ENCODE measurements at places on chromosomes 2 and 18.

- DNase-seq = no peak
Observed at GRCh38 chr2:30987566-30987965, 150.7 kb downstream of the GALNT14 start.

- DNase-seq = no peak
Observed at GRCh38 chr2:66466433-66466832, 31.5 kb downstream of the MEIS1 start.

DNA sequence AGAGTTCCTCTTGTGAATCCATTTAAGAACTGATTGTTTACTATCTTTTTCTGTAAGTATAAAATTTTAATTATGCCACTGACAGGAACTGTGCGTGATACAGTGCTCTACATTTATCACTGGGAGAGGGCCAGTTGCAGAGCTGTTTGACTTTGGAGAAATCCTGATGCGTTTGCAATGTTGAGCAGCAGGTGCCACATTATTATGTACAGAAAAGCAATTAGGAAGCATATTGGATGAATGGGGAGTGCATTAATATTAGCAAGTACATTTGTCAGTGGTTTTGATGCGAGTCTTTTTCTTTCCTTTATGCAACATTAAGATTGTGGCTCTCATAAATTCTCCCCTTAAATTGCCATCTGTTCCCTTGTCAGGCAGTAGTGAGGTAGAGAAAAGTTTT, 302.3 kb upstream of the FANCL start:
- DNase-seq = no peak

- no peak for DNase-seq
Observed at GRCh38 chr2:41768310-41768709, 279.5 kb upstream of the PKDCC start.

GRCh38 chr2:233964581-233964980, 47.4 kb downstream of the TRPM8 start:
- DNase-seq = no peak

- DNase-seq = no peak
Observed at GRCh38 chr2:85542777-85543176, 3.8 kb downstream of the MAT2A start.

GRCh38 chr18:4797002-4797685, 342.0 kb upstream of the DLGAP1 start:
- no peak for DNase-seq

- DNase-seq = peak; percentile 61
Observed at GRCh38 chr2:212005085-212005671, 533.4 kb downstream of the ERBB4 start.

GRCh38 chr2:148865512-148865911, 9.5 kb upstream of the KIF5C start:
- DNase-seq = no peak

All from iris pigment epithelial cell (primary cell).